ENCODE measurements at places on chromosomes 1 and 21.

DNA sequence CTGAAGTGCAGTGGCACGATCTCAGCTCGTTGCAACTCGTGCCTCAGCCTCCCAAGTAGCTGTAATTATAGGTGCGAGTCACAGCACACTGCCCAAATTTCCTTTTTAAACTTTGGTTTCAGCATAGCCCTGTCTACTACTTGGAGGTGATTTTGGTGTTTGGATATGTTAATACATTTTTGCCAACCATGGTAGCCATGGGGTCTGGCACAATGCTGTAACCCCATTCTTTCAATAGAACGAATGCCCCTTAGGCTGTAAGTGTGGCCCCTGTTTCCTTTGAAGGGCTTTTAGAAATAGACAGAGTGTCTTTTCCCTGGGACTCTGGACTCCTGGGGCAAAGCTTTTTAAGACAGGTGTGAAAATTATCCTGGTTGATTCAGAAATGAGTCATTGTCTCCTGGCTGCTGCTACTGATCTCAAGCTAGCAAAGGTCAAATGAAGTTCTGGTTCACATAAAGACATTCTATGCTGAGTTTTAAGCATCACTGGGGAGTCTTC lies 141.1 kb upstream of the RUNX1 start:
- no peak for DNase-seq

- DNase-seq = no peak
These were observed 75.7 kb downstream of the CRB1 start for GRCh38 chr1:197343663-197344273.

DNA sequence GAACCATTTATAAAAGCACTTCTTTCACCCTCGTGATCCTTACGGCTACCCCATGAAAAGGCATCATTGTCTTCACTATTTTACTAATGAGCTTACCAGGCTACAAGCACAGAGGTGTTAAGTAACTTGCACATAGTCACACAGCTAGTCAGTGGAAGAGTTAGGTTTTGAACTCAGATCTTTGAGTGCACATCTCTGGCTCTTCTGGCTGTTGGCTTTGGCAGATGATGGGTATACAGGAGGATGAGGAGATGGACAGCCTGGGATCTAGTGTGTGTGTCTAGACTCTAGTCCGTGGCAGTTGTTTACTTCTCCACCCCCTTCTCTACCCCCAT lies 11.6 kb downstream of the VANGL2 start:
- DNase-seq = no peak

DNA sequence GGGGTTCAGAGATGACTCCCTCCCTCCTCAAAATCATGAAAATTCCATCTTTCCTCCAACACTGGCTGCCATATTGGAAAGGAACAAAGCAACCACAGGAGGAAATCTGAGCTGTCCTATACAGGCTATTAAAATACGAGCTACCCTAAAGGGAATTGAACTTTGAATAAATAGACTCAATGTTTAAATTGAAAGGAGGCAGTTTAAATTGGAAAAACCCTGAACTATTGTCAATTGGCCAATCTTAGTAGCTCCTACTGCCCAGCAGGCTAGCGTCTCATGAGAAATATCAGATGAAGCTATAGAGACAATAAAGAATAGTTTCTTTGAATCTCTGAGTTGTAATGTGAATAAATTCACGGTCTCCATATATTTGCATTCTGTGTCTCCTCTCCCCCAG lies 85.4 kb upstream of the KCNE2 start:
- DNase-seq = no peak

GRCh38 chr1:242239398-242239797 lies 240.5 kb upstream of the MAP1LC3C start:
- no peak for DNase-seq

DNA sequence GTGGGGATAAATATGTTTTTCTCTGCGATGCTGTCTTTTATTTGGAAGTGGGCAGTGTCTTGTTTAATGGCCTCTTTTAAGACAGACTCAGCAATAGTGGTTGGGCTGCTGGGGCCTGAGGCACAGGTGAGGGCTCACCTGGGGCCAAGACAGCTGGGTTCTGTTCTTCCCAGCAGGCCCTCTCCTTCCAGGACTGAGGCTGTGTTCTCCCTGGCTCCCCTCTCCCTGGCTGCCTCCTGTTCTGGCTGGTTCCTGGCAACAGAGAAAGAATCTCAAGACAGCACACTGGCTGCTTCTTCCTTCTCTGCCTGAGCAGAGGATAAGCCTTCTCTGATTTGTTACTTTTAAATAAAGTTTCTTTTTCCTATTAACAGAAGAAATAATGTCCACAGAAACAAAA lies 7.4 kb upstream of the GRHL3 start:
- no peak for DNase-seq

DNA sequence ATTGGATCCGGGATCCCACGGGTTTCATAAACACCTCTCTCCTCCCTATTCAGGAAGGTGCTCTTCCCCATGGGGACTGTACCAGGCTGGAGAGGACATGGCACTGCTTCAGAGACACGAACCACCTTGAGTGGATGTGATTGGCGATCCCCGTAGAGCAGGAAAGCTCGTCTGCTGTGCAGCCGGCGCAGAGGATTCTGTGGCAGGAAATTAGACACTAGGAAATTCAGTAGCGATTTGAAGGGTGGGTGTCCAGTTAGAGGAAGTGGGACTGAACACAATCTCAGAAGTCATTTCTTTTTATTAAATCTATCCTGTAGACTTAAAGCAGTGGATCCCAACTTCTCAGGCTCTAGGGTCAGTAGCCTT lies 767 bp downstream of the PDIK1L start:
- peak; percentile 50 for DNase-seq

GRCh38 chr1:46278807-46279206 lies 24.6 kb downstream of the LRRC41 start:
- DNase-seq = no peak

GRCh38 chr1:9849691-9850441 lies 26.1 kb upstream of the CLSTN1 start:
- DNase-seq = peak; percentile 71

- DNase-seq = no peak
These were observed 11.8 kb upstream of the FASLG start for GRCh38 chr1:172647110-172647564.

DNA sequence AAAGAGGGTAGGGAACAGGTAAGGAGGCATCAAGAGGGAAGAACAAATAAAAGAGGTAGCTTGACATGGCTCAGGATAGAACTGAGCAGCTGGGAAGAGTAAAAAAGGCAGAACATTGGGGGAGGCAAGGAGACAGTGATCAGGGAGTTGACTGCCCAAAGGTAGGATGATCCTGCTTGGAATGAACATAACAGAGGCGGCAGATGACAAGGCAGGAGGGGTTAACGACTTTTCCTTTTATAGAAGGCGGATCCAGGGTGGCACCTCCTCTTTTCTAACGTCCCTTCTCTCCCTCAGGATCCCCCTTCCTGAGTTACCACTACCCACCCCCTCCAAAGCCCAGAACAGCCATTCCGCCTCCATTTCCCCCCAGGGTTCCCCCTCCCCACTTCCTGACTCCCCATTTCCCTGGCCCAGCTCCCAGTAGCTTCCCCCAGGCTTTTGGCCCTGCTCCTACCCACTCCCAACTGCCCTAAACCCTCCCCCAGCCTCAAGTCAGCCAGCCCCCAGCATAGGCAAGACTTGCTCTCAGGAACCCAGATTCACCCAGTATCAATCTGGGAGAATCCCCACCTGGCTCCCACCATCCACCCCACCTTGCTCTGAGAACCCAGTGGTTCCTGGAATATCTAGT lies 769 bp upstream of the ADAMTS4 start:
- no peak for DNase-seq

DNA sequence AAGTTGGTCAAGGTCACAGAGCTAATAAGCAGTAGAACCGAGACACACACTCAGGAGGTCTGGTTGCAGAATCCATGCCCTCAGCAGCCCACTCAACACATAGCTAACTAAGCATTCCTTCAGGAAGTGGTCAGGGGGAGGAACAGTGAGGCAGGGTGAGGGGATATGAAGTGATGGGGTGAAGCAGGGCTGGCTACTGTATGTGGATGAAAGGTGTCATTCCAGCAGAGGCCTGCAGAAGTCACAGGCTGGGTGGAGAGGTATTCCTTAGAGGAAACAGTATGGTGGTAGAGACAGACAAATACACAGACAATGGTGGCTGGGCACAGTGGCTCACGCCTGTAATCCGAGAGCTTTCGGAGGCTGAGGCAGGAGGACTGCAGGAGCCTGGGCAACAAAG lies 14.1 kb downstream of the TMCO4 start:
- DNase-seq = no peak

DNA sequence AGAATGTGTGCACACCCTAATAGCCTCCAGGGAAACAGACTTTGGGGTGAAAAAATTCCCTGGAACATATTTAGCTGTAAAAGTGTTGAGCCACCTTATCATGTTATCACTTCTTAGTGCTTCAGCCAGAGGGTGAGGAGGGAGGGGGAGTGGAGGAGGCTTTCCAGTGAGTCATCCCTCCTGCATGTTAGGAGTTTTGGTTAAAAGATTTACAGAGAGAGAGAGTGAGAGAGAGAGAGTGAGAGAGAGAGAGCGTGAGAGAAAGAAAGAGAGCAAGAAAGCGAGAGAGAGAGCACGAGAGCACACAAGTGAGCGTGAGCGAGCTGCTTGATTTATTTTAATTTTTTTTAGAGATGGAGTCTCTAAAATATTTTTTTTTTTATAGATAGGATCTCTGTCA lies 13.5 kb upstream of the CACNA1E start:
- DNase-seq = peak; percentile 44

GRCh38 chr1:84871181-84871580 lies 21.8 kb downstream of the LPAR3 start:
- no peak for DNase-seq
